ENCODE measurements at places on chromosomes 6 and 20.

GRCh38 chr6:39948199-39948791, 14.0 kb upstream of the MOCS1 start:
- DNase-seq = no peak

DNA sequence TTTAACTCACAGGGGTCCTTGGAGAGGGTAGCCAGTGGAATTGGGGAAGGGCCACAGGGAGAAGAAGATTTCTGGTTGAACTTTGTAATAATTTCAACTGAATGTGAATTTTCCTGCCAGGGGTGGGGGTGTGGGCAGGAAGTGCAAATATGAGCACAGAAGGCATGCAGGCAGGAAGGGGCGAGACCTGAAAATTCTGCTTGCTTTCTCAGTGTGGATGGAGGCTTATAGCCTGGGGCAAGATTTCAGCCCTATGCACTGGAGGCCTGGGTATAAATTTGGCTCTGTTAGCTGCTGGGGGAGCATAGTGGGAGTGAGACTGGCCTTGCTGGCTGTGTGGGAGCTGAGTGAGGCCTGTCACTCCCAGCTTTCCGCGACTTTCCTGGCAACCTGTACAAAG, 54.4 kb downstream of the PERP start:
- DNase-seq = no peak

DNA sequence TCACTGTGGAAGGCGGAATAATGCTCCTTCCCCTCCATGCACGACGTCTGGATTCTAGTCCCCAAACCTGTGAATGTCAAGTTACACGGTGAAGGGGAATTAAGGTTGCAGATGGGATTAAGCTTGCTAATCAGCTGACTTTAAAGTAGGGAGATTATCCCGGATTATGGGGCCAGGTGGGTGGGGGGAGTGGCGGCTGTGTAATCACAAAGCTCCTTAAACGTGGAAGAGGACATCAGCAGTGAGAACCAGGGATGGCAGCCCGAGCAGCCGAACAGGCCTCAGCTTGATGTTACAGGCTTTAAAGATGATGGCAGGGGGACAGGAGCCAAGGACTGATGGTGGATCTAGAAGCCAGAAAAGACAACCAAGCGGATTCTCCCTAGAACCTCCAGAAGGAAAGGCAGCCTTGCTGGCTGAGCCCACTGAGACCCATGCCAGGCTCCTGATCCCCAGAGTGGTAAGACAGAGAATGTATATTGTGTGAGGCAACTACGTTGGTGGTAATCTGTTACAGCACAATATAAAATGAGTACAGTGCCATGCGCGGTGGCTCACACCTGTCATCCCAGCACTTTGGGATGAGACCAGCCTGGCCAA, 117.5 kb downstream of the SCML4 start:
- DNase-seq = no peak

- DNase-seq = no peak
Measured at GRCh38 chr6:20997143-20997769, 463.0 kb downstream of the CDKAL1 start.

DNA sequence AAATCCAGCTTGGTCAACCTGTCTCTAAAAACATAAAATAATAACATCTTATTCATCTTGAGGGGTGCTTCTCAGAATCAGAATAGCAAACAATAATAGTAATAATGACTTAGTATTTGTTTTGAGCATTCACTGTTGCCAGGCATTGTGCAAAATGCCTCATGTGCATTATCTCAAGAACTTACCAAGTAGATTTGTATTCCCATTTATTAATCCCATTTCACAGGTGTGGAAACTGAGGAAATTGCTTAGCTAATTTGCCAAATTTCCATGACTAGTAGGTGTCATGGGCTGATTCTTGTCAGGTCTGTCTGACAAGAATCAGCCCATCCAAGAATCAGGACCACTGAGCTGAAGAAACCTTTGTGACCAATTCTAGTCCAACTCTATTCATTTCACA, 5.5 kb downstream of the TTBK1 start:
- DNase-seq = no peak

DNA sequence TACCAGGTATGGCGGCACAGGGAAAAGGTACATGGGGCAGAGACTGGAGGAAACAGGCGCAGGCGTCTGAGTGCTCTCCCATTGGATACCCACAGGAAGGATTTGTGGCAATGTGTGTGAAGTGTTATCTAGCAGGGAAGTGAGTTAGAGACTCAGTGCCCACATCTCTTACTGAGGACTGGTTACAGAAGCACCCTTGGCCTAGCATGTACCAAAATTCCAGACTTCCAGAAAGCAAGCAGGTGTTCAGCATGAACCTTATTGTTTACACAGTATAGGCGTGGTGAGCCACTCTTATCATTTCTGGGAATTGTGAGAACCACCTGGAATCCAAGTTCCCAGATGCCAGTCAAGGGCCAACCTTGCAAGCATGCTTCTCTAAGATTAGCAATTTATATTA, 14.2 kb downstream of the MANBAL start:
- DNase-seq = no peak

DNA sequence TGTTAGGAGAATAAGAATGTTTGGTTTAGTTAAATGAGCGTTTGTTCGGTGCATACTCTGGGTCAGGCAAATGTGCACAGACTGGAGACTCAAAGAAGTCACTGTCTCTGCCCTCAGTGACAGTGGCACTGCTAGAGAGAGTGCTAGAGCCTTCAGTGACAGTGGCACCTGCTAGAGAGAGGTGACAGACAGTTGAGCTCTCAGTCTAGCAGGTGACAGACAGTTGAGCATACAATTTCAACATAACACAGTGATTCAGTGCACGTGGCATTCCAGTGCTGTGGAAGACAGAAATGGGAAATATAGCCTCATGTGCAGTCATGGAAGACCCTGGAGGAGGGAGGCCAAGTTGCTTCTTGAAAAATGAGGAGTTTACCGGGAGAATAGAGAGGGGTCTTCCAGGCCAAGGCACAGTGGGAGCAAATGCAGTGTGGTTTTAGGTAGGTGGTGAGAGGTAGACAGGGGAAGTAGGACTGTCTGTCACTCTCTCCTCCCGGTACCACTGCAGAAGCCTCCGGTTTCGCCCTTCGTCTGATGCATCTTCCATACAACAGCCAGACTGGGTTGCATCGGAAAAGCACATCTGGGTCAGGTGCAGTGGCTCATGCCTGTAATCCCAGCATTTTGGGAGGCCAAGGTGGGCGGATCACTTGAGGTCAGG, 107.9 kb upstream of the CLDN20 start:
- DNase-seq = no peak

- DNase-seq = no peak
Measured at GRCh38 chr6:73860303-73860702, 164.3 kb downstream of the CD109 start.

GRCh38 chr6:57283106-57283505, 34.3 kb upstream of the PRIM2 start:
- DNase-seq = no peak

GRCh38 chr6:43579171-43579570, 3.2 kb downstream of the POLH start:
- no peak for DNase-seq

DNA sequence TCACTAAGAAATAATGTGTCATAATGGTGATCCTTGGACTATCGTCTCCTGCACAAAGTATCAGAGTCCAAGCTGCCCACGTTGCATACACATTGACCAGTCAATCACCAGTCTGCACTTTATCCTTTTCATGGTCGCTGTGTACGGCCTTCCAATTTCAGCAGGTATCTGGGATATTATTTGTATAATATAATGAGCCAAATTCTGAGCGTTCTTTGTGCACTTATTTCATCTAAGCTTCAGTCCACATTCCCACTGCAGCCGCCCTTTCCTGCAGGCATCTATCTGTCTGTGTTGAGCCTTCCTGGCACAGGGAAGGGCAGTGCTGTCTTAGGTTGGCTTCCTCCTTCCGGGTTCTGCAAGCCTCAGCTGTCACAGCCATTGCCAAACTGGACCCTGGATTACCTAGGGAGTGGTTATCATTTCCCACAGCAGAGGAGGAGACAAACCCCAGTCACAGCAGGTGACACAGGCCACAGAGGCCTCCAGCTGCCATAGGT, 174.3 kb downstream of the TTLL2 start:
- DNase-seq = no peak

DNA sequence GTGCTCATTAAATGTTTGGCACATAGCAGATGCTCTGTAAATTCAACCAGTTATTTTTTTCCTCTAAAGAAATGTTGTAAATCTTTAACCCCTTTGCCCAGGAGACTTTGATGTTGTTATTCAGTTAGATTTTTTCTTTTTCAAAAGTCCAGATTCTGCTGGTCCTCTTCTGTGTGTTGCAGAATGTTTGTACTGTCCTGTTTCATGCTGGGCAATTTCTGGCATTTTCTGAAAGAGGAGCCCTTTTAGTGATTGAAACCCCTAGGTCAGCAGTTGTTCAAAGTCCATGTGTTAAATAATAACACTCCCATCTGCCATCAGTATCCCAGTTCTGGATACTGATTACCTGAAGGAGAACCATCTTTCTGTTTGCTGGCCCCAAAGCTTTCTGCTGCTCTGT, 1.3 kb upstream of the SLC17A1 start:
- DNase-seq = no peak

GRCh38 chr20:46132705-46133120, 14.6 kb downstream of the CD40 start:
- no peak for DNase-seq

DNA sequence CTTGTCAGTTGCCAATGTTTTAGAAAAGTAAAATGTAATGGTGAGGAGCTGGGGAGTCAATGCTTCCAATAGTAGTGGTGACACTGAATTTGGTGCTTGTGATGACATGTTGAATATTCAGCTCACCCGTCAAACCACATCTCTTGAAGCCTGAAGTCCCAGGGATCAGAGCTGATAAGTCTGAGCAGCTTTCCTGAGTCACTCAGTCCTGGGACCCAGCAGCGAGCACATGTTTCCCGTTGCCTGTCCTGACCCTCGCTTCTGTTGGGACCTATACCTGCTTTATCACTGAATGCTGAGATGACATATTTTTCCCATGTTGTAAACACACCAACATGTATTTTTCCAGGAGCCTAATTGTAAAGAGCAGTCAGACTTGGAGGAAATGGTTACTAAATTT, 693.6 kb downstream of the QKI start:
- no peak for DNase-seq

GRCh38 chr6:46925563-46926253, 4.0 kb upstream of the ADGRF5 start:
- DNase-seq = peak; percentile 71

DNA sequence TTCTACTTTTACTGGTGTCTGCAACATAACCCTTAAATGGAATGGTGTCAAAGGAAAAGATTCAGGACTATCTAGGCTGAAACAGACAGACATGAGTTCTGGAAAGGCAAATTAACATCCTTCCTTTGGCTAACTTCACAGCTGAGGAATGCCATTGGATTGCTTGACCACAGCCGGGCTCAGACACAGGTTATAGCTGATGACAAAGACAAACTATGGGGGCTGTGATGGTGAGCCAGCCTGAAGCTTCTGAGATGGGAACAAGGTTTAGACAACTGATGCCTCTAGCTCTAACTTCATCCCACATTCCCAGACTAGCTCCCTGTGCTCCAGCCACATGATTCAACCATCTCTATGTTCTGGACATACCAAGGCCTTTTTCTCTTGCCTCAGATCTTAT, 15.3 kb downstream of the POLR1C start:
- no peak for DNase-seq

- DNase-seq = no peak
Measured at GRCh38 chr20:6707321-6707831, 60.1 kb upstream of the BMP2 start.

- peak; percentile 92 for DNase-seq
Measured at GRCh38 chr6:41917528-41917927, 3.4 kb downstream of the MED20 start.

DNA sequence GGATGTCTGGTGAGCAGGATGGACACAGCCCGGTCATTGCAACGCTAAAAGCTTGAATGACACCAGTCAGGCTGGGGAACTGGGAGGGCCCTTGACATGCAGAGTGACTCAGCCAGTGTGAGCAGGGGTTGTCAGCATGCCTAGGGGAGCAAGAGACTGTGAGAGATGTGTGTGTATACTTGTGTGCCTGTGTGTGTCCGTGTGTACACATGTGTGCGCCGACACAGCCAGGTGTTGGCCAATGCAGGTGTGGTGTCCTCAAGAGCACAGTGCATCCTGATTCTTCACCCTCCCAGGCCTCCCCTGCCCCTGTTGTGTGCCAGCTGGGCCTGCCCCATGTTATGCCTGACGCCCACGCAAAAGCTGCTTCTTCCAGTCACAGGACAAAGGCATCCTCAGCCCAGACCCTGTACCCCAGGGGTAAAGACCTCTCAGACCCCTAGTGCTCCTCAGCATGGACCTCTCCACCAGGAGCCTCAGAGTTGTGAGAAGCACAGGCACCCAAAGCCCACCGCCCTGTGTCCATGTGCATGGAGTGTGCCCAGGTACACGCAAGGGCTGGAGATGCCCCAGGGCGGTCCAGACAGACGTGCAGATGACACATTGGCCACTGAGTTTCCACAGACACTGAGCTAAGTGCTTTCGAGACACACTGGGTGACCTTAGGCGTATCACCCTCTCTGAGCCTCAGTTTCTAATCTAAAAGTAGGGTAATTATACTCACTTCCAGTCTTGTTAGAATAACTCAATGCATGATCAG, 16.6 kb downstream of the NRSN2 start:
- no peak for DNase-seq

GRCh38 chr20:5316188-5317158, at the start of gene PROKR2:
Gene PROKR2, minus strand, starts transcription at chr20:5316954. Its CDS starts 2,585 bp downstream, at chr20:5314369.
- DNase-seq = no peak

DNA sequence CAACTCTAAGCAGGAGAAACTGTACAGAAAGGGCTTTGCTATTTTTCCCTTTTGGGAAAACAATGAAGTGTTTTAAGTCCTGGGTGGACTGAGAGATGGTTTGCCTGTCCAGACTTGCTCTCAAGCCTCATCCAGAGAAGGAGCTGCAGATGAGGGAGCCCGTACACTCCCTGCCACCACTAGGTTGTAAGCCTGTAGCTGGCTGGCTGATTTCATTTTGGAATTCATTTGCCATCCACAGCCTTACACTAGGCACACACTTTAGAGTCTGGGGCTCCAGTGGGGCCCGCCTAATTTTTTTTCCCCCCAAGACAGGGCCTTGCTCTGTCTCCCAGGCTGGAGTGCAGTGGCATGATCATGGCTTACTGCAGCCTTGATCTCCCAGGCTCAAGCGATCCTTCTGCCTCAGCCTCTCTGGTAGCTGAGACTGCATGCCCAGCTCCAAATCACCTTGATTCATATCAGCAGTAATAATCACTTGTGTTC, 28.4 kb downstream of the POFUT1 start:
- DNase-seq = no peak

DNA sequence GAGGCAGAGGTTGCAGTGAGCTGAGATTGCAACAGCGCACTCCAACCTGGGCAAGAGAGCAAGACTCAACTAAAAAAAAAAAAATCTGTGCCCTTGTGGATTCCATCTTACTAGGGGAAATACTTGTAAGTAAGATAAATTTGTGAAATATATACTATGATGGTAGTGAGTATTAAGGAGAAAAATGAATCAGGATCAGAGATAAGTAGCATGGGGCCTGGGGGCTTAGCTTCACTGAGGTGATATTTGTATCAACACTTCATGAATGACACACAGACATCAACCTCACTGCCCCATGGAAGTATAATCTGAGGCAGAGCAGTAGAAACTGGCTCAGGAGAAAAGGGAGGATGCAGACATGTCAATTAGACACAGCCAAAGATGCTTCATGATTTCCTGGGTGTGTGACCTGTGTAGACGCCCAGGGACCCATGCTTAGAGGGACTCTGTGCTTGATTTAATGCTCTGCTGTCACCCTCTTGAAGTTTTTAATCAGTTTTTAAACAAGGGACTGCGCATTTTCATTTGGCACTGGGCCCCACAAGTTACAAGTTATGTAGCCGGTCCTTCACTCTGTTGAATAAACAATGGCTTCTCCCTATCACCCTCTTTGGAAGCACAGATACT, 41.9 kb downstream of the PCNA start:
- DNase-seq = no peak
